ENCODE measurements at places on chromosomes 13 and 19. TPM values are rescaled to one million over a fixed set of nuclear protein-coding genes. Genes with fewer than 3 reads are reported as not detected.
A peak's percentile ranks its signal among the peaks of the same experiment; 100 is the strongest.

DNA sequence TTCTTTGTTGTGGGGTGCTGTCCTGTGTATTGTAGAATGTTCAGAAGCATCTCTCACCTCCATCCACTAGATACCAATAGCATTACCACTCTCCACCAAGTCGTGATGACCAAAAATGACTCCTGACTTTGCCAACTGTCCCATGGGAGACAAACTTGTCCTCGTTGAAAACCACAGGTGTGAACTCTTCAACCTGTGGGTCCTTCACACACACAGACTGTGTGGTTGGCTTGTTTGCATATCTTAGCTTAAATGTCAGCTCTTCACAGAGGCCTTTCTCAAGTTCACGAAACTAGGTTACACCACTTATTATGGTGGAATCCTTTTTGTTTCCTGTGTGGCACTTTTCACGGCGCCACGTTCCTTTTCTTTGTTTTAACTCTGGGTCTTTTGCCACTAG is 6.8 kb downstream of the GPC5 start:
- H3K27ac ChIP-seq: no peak overlapping the region
- no peak overlapping the region for H3K4me3 ChIP-seq
- no peaks in the 10 kb centered on the region for H3K4me1 ChIP-seq
- peaks cover 5% of the 10 kb centered on the region for H3K27me3 ChIP-seq

GRCh38 chr13:98026457-98026857 is 73.0 kb downstream of the IPO5 start:
- no peaks in the 10 kb centered on the region for H3K27me3 ChIP-seq
- peaks cover 12% of the 10 kb centered on the region for H3K36me3 ChIP-seq
- peaks cover 8% of the 10 kb centered on the region for H3K4me1 ChIP-seq
- no peak overlapping the region for H3K27ac ChIP-seq
- DNase-seq: no peak
- H3K4me3 ChIP-seq: no peak overlapping the region

GRCh38 chr13:30895773-30896172 is 10.3 kb upstream of the MEDAG start:
- H3K36me3 ChIP-seq: no peaks in the 10 kb centered on the region
- H3K4me1 ChIP-seq: peaks cover 21% of the 10 kb centered on the region
- H3K27me3 ChIP-seq: peaks cover 4% of the 10 kb centered on the region
- H3K27ac ChIP-seq: peak overlapping the region; percentile 81

GRCh38 chr19:36100476-36100875 is 10.5 kb upstream of the OVOL3 start:
- H3K36me3 ChIP-seq: no peaks in the 10 kb centered on the region
- DNase-seq: no peak
- H3K27me3 ChIP-seq: no peaks in the 10 kb centered on the region
- H3K4me3 ChIP-seq: no peak overlapping the region
- H3K27ac ChIP-seq: peak overlapping the region; percentile 64

DNA sequence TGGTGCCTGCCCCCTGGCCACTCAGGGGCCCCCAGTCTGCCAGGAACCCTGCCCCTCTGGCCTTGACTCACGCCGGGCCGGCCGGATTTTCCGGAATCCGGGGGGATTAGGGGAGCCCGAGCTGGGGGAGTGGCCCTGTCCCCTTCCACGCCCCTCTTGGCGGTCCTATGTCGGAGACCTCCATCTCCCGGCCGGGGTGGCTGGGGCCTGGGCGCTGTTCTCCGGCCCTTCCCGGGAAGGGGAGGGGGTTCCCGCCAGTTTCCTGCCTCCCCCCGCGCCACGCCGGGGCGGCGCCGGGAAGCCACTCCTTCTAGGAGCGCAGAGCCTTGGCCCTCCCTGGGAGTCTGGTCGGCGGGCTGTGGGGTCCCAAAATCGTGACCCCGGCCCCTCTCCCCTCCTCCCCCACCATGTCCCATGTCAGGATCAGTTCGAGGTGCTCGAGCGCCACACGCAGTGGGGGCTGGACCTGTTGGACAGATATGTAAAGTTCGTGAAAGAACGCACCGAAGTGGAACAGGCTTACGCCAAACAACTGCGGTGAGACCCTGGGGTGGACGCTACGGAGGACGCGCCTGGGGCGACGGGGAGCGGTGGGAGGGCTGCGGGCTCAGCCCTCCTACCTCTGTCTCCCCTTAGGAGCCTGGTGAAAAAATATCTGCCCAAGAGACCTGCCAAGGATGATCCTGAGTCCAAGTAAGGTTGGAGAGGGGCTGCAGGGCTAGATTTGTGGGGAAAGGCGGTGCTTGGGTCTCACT is 1.3 kb downstream of the TRIP10 start:
- no peak for DNase-seq
- peak overlapping the region; percentile 85 for H3K27ac ChIP-seq
- no peaks in the 10 kb centered on the region for H3K27me3 ChIP-seq
- peaks cover 16% of the 10 kb centered on the region for H3K36me3 ChIP-seq
- peak overlapping the region; percentile 93 for H3K4me3 ChIP-seq

DNA sequence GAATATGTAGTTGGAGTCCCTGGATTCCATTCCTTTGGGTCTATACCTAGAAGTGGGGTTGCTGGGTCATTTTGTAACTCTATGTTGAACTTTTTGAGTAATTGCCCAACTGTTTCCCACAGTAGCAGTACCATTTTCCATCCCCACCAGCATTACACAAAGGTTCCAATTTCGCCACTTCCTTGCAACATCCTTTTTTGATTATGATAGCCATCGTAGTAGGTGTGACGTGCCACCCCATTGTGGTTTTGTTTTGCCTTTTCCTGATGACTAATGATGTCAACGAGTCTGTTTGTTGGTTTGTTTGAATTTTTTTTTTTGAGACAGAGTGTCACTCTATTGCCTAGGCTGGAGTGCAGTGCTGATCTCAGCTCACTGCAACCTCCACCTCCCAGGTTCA is 3.3 kb upstream of the PEX11G start:
- no peak overlapping the region for H3K4me3 ChIP-seq
- peaks cover 29% of the 10 kb centered on the region for H3K4me1 ChIP-seq
- no peaks in the 10 kb centered on the region for H3K27me3 ChIP-seq
- no peak for DNase-seq
- H3K27ac ChIP-seq: no peak overlapping the region
- no peaks in the 10 kb centered on the region for H3K36me3 ChIP-seq

GRCh38 chr19:30320916-30321315 is 51.3 kb upstream of the ZNF536 start:
- H3K27ac ChIP-seq: no peak overlapping the region
- no peaks in the 10 kb centered on the region for H3K36me3 ChIP-seq
- no peak overlapping the region for H3K4me3 ChIP-seq
- peak; percentile 48 for DNase-seq
- H3K4me1 ChIP-seq: peaks cover 4% of the 10 kb centered on the region

- peak overlapping the region; percentile 61 for H3K4me3 ChIP-seq
- H3K27ac ChIP-seq: no peak overlapping the region
- peaks cover 14% of the 10 kb centered on the region for H3K4me1 ChIP-seq
- DNase-seq: no peak
- peaks cover 7% of the 10 kb centered on the region for H3K36me3 ChIP-seq
These were observed 804 bp downstream of the PLPPR2 start for GRCh38 chr19:11356074-11356397.

DNA sequence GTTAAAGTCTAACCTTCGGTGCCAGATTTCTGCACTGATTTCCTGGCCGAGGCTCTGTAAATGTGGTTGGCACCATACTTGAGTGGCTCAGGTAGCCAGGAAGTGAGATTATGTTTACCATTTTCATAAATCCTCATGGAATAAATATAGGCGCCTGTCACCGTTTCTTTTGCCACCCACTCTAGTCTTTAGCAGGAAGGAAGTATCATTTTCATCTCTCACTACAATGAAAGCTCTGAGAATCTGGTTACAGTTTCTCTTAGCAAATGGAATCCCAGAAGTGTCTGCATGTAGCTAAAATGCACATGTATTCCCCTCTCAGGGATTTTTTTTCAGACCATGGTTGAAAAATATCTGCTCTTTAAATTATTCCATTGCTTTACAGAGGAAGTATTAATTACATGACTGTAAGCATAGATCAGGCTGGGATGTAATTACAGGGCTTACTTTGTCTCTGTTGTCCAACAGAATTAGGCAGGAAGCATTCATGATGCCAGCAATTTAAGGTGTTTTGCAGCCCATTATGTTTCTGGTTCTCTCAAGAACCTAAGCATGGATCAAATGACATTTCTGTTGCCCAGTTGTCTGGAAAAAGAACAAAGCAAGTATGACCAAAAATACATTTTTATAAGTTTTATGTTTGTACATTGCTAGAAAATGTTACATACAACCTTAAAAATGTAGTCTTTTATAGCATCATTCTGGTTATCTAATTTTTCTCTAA is 221.7 kb upstream of the SPRY2 start:
- no peak overlapping the region for H3K27ac ChIP-seq
- no peaks in the 10 kb centered on the region for H3K27me3 ChIP-seq
- no peaks in the 10 kb centered on the region for H3K4me1 ChIP-seq
- no peak for DNase-seq
- no peaks in the 10 kb centered on the region for H3K36me3 ChIP-seq

- no peak overlapping the region for H3K27ac ChIP-seq
- H3K4me1 ChIP-seq: no peaks in the 10 kb centered on the region
- H3K27me3 ChIP-seq: no peaks in the 10 kb centered on the region
- DNase-seq: no peak
These were observed 159.9 kb downstream of the SUCLA2 start for GRCh38 chr13:47841151-47841550.

DNA sequence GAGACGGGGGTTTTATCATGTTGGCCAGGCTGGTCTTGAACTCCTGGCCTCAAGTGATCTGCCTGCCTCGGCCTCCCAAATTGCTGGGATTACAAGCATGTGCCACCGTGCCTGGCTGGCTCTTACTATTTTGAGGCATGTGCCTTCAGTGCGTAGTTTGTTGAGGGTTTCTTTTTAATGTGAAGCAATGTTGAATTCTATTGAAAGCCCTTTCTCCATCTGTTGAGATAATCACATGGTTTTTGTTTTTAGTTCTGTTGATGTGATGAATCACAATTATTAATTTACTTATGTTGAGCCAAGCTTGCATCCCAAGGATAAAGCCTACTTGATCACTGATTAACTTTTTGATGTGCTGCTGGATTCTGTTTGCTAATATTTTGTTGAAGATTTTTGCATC is 290.9 kb downstream of the KCNRG start:
- H3K36me3 ChIP-seq: no peaks in the 10 kb centered on the region
- H3K4me3 ChIP-seq: no peak overlapping the region
- no peak overlapping the region for H3K27ac ChIP-seq
- H3K27me3 ChIP-seq: no peaks in the 10 kb centered on the region

DNA sequence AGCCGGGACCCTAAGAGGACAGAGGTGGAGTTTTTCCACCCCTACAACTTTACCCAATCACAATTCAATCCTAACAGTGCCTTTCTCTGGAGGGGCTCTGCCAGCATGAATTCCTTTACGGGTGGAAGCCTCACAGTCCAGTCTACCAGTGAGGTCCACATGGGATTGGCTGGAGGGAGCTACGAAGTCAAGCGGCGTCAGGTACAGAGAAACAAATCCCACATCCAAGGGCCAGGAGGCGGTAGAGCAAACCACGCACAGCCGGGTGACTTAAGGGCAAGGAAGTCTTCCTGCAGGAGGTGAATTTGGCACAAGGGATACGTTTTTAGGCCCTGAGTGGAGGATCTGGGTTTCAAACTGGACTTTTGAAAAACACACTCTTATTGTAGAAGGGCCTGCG is 199.6 kb downstream of the UQCRFS1 start:
- H3K4me1 ChIP-seq: no peaks in the 10 kb centered on the region
- no peak overlapping the region for H3K27ac ChIP-seq
- H3K27me3 ChIP-seq: peaks cover 16% of the 10 kb centered on the region
- H3K4me3 ChIP-seq: no peak overlapping the region
- no peak for DNase-seq

DNA sequence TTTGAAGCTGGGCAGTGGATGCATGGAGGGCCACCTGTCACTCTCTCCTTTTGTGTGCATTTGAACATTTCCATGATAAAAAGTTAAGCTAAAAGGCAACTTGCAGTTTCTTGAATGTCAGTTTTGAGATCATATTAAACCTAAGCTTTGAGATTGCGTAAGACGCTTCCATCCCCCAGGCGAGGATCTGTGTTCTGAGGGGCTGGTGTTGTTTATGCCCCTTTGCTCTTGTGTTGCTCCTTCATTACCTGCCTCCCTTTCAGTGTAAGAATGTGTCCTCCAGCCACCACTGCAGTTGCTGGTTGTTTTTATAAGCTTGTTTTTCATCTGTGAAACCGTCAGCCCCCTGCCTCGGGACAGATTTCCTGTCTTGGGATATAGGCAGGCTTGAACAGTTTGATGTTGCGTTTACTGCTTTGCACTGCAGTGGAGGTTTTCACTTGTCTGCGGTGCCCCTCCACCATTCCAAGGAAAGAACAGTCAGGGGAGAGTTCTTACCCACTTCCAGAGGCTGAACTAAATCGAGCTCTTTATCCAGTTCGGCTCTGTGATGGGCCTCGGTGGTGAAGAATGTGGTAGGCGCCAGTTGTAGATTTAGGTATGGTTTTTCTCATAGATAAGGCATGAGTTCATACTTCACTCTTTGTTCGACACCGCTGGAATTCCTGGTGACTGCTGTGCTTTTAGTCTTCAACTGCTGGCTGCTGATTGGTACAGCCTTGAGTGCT is 96.8 kb downstream of the ARHGEF7 start:
- DNase-seq: no peak
- H3K27ac ChIP-seq: no peak overlapping the region
- peaks cover 44% of the 10 kb centered on the region for H3K4me1 ChIP-seq

DNA sequence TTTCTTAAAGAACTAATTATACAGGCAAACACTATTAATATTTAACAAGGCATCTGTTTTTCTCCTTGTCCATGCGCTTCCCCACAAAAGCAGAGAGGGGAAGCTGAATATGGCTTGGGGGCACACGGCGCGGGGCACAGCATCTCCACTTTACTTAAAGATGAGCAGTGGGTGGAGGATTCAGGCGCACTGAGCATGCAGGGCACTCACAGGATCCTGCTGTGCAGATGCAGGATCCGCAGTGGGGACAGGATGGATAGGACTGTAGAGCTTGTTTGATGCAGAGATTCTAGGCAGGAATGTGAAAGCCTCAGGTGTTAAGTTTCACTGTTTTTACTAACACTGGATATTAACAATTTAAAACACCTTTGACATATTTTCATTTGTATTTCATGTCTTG is 43.3 kb downstream of the ATP11A start:
- DNase-seq: no peak
- no peak overlapping the region for H3K27ac ChIP-seq
- H3K4me1 ChIP-seq: no peaks in the 10 kb centered on the region
- H3K4me3 ChIP-seq: no peak overlapping the region
- H3K27me3 ChIP-seq: no peaks in the 10 kb centered on the region

GRCh38 chr13:44873461-44873860 is 115.8 kb downstream of the NUFIP1 start:
- DNase-seq: no peak
- H3K27ac ChIP-seq: no peak overlapping the region
- H3K27me3 ChIP-seq: peaks cover 6% of the 10 kb centered on the region
- no peak overlapping the region for H3K4me3 ChIP-seq

GRCh38 chr19:11401808-11402543 is 17.1 kb downstream of the RGL3 start:
- no peak for DNase-seq
- no peak overlapping the region for H3K27ac ChIP-seq
- peaks cover 8% of the 10 kb centered on the region for H3K27me3 ChIP-seq

GJB2 gene
- total RNA-seq: 129 TPM

CEACAM4 gene
- not detected for total RNA-seq

FGF9 gene
- total RNA-seq: not detected

ICAM4 gene
- total RNA-seq: not detected

CAMSAP3 gene
- total RNA-seq: 67.1 TPM

COL5A3 gene
- 13.4 TPM for total RNA-seq

All from suprapubic skin (tissue), 4 donors.